Stimulated activated CD4-positive, alpha-beta T cell treated with anti-CD3 and anti-CD28 coated beads, Interleukin-4, amount 100 ng/mL, for 48 hours (primary cell): ENCODE measurements at places on chromosomes 12 and 14.

GRCh38 chr12:29990971-29991370 lies 207.2 kb upstream of the TMTC1 start:
- DNase-seq, result no peak

DNA sequence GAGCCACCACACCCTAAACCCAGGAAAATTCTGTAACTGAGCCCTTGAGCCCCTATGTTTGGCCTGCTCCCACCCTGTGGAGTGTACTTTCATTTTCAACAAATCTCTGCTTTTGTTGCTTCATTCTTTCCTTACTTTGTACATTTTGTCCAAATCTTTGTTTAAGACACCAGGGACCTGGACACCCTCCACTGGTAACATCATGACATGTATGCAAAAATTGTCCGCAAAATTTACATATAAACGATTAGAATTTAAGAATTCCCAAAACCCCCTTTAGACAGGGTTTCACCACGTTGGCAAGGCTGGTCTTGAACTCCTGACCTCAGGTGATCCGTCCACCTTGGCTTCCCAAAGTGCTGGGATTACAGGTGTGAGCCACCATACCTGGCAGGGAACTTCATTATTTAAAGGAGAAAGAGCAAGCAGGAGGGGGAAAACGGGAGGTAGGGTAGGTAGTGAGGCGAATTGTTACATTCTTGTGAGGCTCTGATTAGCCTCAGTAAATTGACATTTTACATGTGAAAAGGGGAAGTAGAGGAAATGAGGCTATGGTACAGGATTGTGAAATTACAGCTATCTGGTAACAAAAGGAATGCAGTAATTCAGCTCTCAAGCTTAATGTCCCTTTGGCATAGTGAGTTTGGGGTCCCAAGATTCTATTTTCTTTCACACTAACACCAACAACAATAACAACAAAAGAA lies 27.6 kb downstream of the TUBA1A start:
- no peak for DNase-seq

GRCh38 chr12:122023339-122024131 lies 1.9 kb downstream of the BCL7A start:
- no peak for DNase-seq

- no peak for DNase-seq
These were observed 164.6 kb downstream of the SLC15A5 start for GRCh38 chr12:16112612-16113560.

- DNase-seq, result no peak
These were observed 163.6 kb upstream of the DYRK2 start for GRCh38 chr12:67484791-67485480.

DNA sequence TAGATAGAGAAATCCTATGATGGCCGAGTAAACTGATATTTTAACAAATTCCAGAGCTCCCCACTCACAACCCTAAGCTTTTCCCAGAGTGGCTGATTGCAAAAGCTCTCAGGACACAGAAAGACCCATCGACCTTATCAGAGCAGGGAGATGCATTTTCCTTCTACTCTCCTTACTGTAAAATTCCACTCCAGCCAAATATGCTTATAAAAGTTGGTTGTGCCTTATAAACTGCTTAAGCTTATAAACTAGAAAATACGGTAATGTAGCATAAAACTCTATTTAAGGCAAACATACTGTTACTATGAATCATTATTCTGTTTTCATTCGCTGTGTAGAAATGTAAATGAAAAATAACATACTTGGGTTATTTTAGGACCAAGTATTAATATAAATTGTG lies 41.6 kb upstream of the TRHDE start:
- DNase-seq, result no peak

GRCh38 chr12:49982246-49983087 lies 9.7 kb downstream of the AQP6 start:
- no peak for DNase-seq
